ENCODE measurements at places on chromosomes 7 and 10.

- no peaks in the 10 kb centered on the region for H3K27me3 ChIP-seq
- no peak overlapping the region for H3K27ac ChIP-seq
- H3K4me3 ChIP-seq = no peak overlapping the region
- H3K4me1 ChIP-seq = no peaks in the 10 kb centered on the region
- no peak for DNase-seq
- H3K36me3 ChIP-seq = peaks cover 65% of the 10 kb centered on the region
Observed at GRCh38 chr10:11934262-11934661, 108.3 kb downstream of the UPF2 start.

DNA sequence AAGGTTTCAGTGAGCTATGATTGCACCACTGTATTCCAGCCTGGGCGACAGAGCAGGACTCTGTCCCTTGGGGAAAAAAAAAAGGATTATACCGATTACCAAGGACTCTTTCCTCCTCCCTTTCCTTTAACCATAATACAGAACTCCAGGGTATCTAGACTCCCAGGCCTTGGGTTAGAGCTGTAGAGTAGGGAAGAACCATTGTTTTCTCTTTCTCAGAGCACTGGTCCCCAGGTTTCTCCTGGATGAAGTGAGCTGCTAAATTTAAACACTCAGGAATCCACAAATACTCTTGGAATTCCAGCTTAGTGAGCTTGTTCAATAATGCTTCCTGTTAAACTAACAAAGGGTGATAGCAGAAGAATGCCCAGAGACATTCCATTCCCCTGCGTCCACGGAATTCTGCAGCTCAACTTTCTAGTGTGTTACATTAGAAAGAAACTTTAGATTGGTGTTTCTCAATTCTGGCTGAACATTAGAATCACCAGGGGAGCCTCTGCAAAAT, 14.6 kb upstream of the RPEL1 start:
- H3K27ac ChIP-seq = peak overlapping the region; percentile 89
- DNase-seq = no peak
- peaks cover 48% of the 10 kb centered on the region for H3K4me1 ChIP-seq
- peak overlapping the region; percentile 29 for H3K4me3 ChIP-seq

DNA sequence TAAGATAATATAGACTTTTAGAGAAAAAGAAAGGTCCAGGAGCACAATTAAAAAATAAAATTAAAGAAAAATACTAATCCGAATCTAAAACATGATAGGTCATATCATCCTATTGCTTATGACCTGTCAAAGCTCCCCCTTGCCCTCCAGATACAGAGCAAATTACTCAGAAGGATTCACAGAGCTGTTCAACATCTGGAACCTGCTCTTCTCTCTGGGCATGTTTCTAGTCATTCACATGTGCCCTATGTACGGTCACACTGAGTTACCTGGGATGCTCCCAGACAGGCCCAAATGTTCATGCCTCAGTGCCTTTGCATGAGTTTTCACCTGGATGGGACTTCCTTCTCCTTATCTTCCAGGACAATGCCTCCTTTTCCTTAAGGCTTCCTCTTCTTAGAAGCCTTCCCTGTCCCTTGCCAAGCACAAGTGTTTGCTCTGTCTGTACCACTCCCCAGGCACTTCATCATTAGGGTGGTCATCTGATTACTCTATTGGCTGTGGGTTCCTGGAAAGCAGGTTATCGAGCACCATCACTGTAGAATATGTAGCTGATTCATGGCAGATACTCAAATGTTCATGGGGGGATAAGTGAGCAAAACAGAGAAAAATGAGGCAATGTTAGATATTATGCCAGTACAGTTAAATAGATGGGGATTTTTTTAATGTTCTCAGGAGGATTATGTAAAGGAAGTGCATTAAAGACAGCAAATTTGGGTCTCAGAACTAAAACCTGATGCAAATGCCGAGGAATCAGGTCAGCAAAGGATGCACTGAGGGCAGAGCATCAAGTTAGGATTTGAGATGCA, 12.0 kb upstream of the AOAH start:
- H3K36me3 ChIP-seq = no peaks in the 10 kb centered on the region
- H3K4me3 ChIP-seq = no peak overlapping the region
- H3K27me3 ChIP-seq = no peaks in the 10 kb centered on the region
- H3K27ac ChIP-seq = no peak overlapping the region
- H3K4me1 ChIP-seq = no peaks in the 10 kb centered on the region

- peaks cover 26% of the 10 kb centered on the region for H3K36me3 ChIP-seq
- H3K4me3 ChIP-seq = no peak overlapping the region
- no peaks in the 10 kb centered on the region for H3K27me3 ChIP-seq
- DNase-seq = no peak
- no peak overlapping the region for H3K27ac ChIP-seq
- H3K4me1 ChIP-seq = peaks cover 21% of the 10 kb centered on the region
Observed at GRCh38 chr10:49161411-49161997, 26.7 kb downstream of the TMEM273 start.

- H3K27ac ChIP-seq = no peak overlapping the region
- no peaks in the 10 kb centered on the region for H3K27me3 ChIP-seq
Observed at GRCh38 chr7:5500777-5501350, 77.2 kb upstream of the TNRC18 start.

DNA sequence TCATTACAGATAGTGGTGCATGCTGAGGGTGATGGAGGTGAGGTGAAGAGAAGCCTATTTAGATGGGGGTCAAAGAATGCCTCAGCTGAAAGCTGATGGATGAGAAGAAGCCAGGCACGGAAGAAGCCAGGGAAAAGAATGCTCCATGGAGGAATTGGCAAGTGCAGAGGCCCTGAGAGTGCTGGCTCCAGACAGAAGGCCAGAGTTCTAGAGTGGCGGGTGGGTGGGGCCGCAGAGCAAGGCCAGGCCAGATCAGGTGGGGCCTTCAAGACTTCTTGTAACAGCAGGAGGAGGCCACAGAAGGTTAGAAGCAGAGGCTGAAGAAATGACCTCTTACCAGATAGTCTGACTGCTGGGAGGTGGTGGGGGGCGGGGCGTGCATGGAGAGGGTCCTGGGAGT, 7.3 kb downstream of the EEPD1 start:
- DNase-seq = no peak
- no peak overlapping the region for H3K4me3 ChIP-seq
- no peak overlapping the region for H3K27ac ChIP-seq
- H3K27me3 ChIP-seq = no peaks in the 10 kb centered on the region
- peaks cover 80% of the 10 kb centered on the region for H3K4me1 ChIP-seq

DNA sequence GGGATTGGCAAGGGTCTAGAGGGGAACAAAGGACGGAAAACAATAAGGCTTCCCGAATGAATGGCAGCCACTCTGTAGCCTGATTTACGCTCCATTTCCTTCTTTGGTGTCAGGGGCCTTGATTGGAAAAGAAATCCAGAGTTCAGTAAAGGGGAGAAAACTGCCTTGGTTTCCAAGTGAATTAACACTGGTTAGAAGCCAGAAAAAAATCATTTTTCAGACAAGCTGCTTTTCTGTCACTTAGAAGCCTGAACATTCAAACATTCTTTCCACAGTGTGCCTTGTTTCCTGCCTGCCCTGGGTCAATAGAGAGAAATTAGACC, 283 bp upstream of the TRDMT1 start:
- DNase-seq = no peak
- H3K4me1 ChIP-seq = peaks cover 30% of the 10 kb centered on the region
- H3K27ac ChIP-seq = peak overlapping the region; percentile 98
- peak overlapping the region; percentile 76 for H3K4me3 ChIP-seq

DNA sequence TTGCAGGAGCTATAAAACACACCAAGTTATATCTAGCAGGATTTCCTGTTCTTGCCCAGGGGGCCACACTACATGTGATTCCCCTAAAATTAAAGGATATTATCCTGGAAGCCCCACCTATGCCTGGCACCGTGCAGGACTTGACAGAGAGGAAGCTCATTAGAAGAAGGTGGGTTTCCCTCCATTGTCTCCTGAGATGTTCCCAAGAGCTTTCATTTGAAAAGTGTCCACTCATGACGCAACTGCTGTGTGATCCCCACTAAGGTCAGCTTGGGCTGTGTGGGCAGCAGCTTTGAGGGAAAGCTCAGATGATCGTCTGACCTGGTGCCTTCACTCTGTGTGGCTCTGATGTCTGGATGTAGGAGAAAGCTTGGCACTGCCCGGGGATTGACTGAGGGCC, 53.5 kb downstream of the RAMP3 start:
- peaks cover 37% of the 10 kb centered on the region for H3K27me3 ChIP-seq
- no peak for DNase-seq
- peaks cover 32% of the 10 kb centered on the region for H3K4me1 ChIP-seq
- H3K36me3 ChIP-seq = no peaks in the 10 kb centered on the region
- no peak overlapping the region for H3K4me3 ChIP-seq
- peak overlapping the region; percentile 76 for H3K27ac ChIP-seq

- no peaks in the 10 kb centered on the region for H3K36me3 ChIP-seq
- peaks cover 61% of the 10 kb centered on the region for H3K4me1 ChIP-seq
- H3K4me3 ChIP-seq = peak overlapping the region; percentile 72
- H3K27me3 ChIP-seq = no peaks in the 10 kb centered on the region
Observed at GRCh38 chr7:28955356-28955717, 2.8 kb downstream of the TRIL start.

GRCh38 chr7:7595451-7595850, 28.8 kb downstream of the MIOS start:
- H3K27me3 ChIP-seq = no peaks in the 10 kb centered on the region
- DNase-seq = no peak
- no peaks in the 10 kb centered on the region for H3K4me1 ChIP-seq
- peaks cover 43% of the 10 kb centered on the region for H3K36me3 ChIP-seq

DNA sequence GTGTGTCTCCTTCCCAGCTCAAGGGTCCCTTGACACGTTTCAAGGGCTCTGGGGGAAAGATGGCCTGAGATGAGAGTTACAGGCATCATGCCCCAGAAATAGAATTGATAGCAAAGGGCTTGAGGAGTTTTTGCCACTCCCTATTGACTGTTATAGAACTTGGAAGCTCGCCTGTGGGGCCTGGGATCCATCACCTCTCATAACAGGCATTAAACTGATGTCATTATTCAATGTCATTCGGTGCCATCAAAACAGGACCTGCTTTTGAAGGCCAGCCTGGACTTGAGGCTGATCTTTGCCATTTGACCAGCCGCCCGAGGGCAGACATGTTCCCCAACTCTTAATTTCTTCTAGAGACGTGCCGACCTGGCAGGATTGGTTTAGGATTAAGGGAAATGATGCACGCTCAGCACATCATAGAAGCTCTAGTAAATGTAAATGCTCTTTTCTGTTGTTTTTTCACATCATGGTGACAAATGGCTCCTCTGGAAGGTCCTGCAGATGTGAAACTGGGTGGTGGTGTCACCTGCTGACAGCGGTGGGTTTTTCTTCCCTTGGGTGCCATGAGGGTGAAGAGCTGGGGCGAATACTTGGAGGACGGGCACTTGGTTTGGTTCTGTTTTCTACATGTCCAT, 16.7 kb upstream of the KLF6 start:
- no peaks in the 10 kb centered on the region for H3K27me3 ChIP-seq
- peaks cover 58% of the 10 kb centered on the region for H3K4me1 ChIP-seq
- H3K36me3 ChIP-seq = no peaks in the 10 kb centered on the region
- H3K27ac ChIP-seq = peak overlapping the region; percentile 95

DNA sequence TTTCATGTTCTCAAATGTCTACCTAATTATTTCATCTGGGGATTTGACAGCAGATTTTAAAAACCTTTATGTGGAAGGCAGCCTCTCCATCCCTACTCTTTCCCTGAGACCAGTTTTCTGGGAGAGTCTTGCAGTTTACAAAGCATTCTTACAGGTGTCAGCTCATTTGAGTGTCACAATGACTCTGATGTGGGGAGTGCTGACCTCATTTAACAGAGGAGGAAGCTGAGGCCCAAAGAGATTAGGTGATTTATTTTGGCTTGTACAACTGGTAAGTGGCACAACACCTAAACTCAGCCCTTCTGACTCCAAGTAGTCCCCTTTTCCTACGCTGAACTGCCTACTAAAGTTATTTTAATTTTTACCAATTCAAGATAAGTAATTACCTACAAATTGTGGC, 33.3 kb upstream of the MAT1A start:
- no peaks in the 10 kb centered on the region for H3K36me3 ChIP-seq
- peaks cover 27% of the 10 kb centered on the region for H3K27me3 ChIP-seq
- H3K27ac ChIP-seq = no peak overlapping the region
- H3K4me1 ChIP-seq = no peaks in the 10 kb centered on the region
- no peak for DNase-seq

GRCh38 chr7:11376529-11376928, 402.9 kb downstream of the PHF14 start:
- H3K27me3 ChIP-seq = no peaks in the 10 kb centered on the region
- no peaks in the 10 kb centered on the region for H3K4me1 ChIP-seq
- no peak overlapping the region for H3K4me3 ChIP-seq
- H3K36me3 ChIP-seq = no peaks in the 10 kb centered on the region
- H3K27ac ChIP-seq = no peak overlapping the region
- DNase-seq = no peak

GRCh38 chr7:100478958-100479660, at the start of gene TSC22D4:
Gene TSC22D4 (minus strand): TSS chr7:100479214. CDS start chr7:100478038, 1,176 bp downstream.
- peaks cover 67% of the 10 kb centered on the region for H3K4me1 ChIP-seq
- peak within 1 kb of the TSS; percentile 97 for H3K27ac ChIP-seq
- peak; percentile 95 for DNase-seq
- no peaks in the 10 kb centered on the region for H3K27me3 ChIP-seq

DNA sequence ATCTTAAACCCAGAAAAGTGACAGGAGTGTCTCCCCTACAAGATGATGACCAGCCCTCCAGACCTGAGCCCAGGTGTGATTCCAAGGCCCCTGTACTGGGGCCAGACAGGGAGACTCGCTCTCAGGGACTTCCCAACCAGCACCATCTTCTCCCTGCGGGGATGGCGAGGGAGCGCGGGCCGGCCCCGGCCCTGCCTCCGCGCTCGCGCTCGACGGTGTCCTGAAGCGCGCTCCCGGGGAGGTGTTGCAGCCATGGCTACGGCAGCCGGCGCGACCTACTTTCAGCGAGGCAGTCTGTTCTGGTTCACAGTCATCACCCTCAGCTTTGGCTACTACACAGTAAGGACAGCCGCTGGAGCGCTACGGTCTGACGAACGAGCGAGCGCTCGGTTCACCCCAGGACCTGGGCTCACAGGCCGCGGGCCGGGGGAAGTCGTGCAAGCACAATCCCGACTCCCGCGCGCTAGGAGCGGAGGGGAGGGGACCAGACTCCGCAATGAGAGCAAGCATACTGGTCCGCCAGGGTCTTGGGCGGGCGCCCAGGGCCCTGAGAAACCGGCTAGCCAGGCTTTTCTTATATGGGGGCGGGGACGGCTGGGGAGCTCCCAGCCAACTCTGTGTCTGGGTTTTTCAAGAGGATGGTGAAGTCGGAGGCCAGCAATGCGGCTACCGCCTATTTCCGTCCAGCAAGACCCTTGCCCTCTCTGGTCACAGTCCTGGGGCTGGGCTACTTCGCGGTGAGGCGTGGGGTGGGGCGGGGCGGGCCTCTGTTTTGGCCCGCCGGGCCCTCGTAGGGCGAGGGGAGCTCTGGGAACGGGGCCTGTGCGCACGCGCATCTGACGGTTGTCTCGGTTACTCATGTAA, at the start of gene TMEM254:
Gene TMEM254, plus strand, starts transcription at position 218 of the 864 bp plus-strand sequence. Its CDS starts 35 bp downstream, at position 253.
- H3K27me3 ChIP-seq = no peaks in the 10 kb centered on the region
- peak within 1 kb of the TSS; percentile 84 for H3K4me3 ChIP-seq
- DNase-seq = peak; percentile 95
- H3K36me3 ChIP-seq = peaks cover 12% of the 10 kb centered on the region

DNA sequence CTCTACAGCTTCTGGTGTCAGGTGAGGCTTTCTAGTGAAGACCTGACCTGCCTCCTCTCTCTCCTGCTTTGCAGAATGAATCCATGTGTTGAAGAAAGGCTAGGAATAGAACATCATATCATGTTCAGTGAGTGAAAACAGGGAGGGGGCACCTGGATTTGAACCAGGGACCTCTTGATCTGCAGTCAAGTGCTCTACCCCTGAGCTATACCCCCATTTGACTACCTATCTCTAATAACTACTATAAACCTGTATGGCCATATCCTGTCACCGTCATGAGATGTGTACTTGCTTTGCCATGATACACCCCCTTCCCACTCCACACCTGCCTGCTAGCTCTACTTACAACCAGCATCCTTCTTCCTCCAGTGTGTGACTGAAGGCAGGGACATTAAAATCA, 91.3 kb upstream of the ZNF746 start:
- no peak overlapping the region for H3K27ac ChIP-seq
- peaks cover 79% of the 10 kb centered on the region for H3K36me3 ChIP-seq
- no peaks in the 10 kb centered on the region for H3K4me1 ChIP-seq

GRCh38 chr7:1392556-1392955, 66.7 kb downstream of the MICALL2 start:
- no peaks in the 10 kb centered on the region for H3K4me1 ChIP-seq
- peaks cover 86% of the 10 kb centered on the region for H3K27me3 ChIP-seq
- no peak for DNase-seq

Measured in left ventricle myocardium inferior (tissue), 1 donor.